ENCODE measurements at places on chromosomes 3 and 15.

DNA sequence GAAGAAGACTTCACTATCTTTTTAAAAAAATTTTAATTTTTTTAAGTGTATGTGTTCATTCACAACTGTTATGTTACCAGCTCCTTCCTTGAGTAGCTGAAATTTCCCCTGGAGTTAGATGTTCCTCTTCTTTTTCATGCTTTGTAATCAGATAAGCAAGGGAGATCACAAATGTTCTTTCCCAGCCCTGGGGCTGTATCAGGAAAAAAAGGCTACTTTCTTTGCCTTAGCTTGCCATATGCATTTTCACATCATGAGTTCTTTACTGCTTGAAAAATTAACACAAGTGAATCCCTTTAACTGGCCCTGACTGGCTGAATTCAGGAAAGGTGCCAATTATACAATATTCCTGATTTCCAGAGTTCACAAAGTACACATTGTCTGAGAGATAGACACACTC is 353.2 kb upstream of the ATP11B start:
- no peak for DNase-seq

DNA sequence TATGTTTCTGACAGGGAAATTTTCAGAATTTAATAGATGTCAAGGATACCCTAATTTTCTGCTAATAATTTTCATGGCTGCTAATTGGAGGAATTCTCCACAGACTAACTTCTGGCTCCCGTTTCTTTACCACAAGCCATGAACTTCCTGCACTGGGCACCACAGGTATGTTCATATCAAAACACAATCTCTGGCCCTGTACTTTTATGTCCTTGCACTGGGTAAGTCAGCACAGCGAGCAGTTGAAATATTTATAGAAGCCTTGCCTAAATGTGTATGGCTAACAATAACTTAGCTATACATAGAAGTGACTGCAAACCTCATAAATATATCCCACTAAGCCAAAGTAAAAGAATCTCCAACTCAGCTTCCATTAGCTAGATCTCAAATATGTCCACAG is 246.9 kb downstream of the ZIC1 start:
- no peak for DNase-seq

GRCh38 chr3:172595664-172596393 is 72.6 kb upstream of the TNFSF10 start:
- no peak for DNase-seq

DNA sequence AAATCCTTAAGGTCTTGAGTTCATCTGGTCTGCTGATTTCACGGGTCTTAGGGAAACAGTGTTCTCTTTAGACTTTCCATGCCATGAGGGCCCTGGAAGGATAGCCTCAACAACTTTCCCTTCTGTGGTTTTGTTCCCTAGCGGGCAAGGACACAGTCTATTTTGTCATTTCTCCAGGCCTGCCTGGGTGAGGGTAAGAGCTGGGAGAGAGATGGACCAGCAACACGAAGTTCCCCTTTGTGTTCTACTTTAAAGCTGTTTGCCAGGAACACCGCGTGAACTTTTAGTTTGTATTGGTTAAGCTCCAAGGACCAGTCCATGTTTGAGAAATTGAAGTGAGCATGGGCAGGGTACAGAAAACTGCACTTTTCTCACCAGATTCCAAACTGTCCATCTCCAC is 20.9 kb downstream of the ST3GAL6 start:
- DNase-seq = no peak

DNA sequence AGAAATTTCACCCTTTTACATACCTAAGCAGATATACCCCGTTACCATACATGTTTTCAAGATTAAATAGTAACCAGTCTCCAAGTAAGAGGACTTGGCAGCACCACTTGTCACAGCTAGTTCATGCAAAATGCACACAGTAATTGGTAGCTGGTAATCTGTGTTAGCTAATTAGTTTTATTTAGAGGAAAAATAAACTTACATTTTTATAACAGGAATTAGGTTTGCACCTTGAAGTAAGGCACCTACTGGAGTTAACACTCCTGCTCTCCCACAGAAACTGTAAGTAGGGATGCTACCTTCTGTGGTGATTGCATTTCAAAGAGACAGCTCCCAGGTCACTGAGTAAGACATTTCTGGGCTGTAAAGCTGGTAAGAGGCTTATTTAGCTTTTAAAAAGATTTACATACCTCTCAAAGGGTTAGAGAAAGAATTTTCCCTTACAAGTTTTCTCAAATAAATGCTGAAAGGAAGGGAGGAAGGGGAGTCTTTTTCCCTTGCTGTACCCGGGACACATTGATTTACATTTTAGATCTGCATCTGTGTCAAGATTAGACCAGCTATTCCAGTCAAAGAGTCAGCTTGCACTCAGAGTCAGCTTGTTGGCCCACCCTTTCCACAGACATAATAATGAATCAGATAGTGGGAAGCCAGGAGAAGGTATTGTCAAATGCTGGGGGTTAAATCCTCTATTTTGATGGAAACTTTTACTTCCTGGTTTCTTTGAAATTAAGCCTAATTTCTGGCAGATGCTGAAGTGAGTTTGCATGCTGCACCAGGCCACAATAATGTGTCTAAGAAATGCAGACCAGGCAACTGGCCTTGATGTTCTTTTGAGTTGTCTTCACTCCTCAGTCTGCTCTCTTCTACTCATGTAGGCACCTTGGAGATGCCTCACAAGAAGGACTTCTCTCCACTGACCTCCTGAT is 77.6 kb upstream of the CHD2 start:
- DNase-seq = no peak

- DNase-seq = no peak
Measured at GRCh38 chr15:69557707-69558409, 105.2 kb downstream of the RPLP1 start.

DNA sequence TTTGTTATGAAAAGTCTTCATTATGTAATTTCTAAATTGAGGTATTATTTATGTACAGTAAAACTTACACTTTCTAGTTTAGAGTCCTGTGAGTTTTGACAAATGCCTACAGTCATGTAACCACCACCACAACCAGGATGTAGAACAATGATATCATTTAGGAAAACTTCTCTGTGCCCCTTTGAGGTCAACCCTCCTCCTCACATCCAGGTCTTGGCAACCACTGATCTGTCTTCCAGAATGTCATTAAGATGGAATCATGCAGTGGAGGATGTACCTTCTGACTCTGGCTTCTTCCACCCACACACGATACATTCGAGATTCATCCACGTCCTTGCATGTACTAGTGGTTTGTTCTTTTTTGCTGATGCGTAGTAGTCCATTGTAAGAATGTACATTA is 23.2 kb downstream of the MINAR1 start:
- DNase-seq = no peak

DNA sequence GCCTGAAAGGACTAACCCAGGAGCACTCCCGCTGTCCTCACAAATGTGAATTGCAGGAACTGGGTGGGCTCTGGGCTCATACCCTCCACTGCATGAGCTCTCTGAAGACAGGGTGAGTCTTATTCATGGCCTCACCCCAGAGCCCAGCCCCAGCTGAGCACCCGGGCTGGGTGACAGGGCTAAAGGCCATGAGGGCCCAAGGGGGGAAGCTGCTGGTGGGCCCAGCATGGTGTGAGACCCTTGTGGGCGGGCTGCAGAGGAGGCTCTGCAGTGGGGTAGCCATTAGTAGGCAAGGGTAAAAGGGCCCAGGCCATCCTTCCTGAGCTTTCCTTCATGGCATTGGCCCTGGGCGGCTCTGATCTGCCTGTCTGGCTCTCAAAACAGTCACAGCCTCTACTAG is 30.3 kb downstream of the SRPRB start:
- no peak for DNase-seq

- DNase-seq = no peak
Measured at GRCh38 chr3:25665315-25666280, 891 bp upstream of the TOP2B start.

DNA sequence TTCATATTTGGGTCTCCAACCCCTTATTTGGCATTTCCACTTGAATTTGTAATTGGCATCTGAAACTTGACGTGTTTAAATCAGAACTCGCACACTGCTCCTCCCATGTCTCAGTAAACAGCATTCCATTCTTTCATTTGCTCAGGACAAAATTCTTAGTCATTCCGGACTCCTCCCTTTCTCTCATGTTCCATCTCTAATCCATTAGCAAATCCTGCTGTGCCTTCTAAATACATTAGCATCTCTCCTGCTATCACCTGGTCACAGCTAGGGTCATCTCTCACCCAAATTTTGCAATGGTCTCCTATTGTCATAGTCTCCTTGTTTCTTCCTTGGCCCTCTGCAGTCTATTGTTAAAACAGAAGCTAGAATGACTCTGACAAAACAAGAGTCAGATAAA is 119.9 kb upstream of the CADPS start:
- DNase-seq = no peak

- DNase-seq = no peak
Measured at GRCh38 chr3:10160925-10161324, 3.8 kb upstream of the IRAK2 start.

- no peak for DNase-seq
Measured at GRCh38 chr3:177440456-177441104, 243.3 kb upstream of the TBL1XR1 start.

Data from amygdala (tissue), 56 donors.